Cerebellum (tissue), 4 donors: ENCODE measurements at places on chromosomes 11 and 22.

DNA sequence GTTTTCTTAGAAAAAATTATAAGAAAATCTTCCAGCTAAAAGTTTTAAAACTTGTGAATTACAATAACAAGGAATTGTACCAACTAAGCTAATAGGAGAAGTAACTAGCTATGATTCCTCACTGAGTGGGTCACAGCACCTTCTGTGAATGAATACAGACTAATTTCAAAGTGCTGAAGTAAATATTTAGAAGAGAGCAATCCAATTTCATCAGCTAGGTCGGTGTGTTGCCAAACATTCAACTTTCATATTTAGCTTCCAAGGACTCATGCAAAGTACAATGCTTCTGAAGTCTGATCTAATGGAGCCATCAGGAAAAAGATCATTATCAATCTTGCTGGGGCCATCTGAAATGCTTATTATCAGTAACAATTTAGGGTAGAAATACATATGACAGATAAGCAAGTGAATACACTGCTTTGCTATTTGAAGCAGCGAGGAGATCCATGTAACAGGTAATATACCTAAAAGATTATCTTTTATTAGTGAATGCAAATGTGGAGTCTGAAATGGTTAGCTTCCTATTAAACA is 750.6 kb upstream of the CCDC90B start:
- no peak for DNase-seq

DNA sequence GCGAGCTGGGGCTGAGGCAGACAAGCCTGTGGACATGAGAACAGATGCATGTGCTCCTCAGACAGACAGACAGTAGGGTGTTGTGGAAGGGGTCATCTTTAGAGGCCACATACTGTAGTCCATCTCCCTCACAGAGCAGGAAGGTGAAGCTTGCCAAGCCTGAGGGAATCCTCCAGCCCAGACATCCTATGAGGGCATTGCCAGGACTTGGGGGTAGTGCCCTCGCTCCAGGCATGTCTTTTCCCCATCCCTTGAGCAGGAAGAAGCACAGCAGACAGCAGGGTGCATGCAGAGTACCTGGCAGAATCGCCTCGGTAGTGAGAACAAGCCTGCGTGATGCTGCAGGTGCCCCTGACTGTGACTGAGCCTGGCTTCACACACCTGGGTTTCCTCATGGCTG is 66.5 kb upstream of the CLDN5 start:
- no peak for DNase-seq

DNA sequence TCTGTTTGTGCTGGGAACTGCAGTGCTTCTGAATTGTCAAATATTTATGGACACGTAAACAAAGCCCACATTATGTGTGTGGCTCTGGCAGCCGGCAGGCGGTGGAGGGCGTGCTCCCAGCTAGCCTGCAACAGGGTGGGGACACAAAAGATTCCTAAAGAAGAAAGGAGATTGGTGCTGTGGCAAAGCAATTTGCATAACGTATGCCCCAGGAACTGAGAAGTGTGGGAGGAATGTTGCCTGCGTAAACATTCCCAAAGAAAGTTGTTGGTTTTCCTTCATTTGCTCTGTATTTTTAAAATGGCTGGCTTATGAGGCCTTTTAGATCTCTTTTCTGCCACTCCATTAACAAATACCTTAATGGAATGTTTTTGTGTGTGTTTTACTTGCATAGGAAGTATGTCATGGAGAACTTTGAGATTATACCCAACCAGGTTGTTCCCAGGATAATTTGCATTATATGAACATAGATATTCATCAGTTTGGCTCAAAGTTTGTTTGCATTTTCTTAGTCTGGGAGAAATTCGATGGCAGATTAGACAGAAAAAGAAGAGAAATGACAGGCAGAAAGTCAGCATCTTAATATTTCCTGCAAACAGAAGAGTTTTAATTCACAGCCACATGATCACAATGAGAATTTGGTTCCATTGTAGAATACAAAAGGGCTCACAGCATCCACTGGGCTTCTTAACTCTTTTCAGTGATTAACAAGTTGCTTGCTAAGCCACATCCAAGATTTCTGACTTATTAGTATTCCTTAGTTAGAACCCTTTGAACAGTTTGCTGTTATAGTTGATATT is 41.8 kb upstream of the DLAT start:
- DNase-seq, result no peak

DNA sequence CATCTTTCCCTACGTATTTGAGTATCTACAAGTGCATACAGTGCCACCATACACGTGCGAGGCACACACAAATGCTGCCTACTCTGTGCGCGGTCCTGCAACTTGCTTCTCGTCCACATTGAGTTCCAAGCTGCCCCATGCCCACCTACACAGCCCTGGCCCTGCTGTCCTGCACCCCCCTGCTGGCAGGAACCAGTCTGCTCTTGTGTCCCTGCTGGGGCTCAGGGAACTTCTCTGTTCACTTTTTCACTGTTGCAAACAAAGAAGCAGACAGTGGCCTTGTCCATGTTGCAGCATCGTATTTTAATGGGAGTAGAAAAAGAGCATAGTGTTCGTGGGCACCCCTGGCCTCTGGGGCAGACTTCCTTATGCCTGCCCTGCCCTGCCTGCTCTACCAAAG is 14.0 kb downstream of the CPT1A start:
- no peak for DNase-seq

DNA sequence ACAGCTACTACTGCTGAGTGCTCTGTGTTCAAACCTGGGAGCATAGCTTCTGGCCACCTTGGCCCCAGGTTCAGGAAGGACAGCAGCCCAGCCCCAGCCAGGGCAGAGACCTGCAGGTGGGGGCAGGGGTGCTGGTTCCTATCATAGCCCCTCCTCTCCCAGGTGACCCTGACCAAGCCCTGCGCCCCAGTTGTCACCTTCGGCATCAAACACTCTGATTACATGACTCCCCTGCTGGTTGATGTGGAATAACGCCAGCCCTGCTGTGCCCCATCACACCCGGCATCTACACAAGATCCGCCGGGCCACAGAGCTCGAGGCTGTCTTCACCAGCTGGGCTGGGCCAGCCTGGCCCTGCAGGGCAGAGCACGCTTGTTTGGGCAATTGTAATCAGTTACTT is 6.9 kb downstream of the SCGB1C1 start:
- peak; percentile 24 for DNase-seq

DNA sequence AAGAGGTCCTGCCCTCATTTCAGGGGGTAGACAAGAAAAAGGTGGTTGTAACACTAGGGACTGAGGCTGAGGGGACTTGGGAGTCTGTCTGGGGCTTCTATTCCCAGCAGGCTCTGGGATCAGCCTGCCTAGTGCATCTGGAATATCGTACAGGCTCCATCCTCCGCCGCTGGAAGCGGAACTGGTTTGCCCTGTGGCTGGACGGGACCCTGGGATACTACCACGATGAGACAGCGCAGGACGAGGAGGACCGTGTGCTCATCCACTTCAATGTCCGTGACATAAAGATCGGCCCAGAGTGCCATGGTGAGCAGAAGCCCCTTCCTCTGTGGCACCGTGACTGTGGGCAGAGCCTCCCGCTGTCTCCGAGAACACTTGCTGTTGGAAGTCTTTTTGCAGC is 4.0 kb downstream of the PLEKHB1 start:
- no peak for DNase-seq

DNA sequence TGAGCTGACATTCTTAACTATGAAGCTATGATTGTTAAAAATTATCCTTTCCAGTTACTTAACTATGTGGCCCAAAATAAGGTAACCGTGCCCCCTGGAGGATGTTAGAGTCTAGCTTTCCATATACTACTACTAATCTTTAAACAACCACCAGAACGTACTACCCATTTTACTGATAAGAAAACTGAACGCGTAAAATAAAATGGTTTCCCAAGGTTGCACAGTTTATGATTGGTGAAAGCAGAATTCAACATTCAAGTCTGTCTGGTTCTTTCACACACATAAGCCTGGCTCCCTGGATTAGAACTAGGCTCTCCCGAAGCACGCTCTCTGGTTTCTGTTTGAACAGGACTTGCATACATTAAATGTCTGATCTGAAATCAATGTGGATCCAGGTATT is 437.8 kb upstream of the CCDC90B start:
- DNase-seq, result peak; percentile 4

- no peak for DNase-seq
These were observed 100.3 kb downstream of the RBFOX2 start for GRCh38 chr22:35928285-35928798.

GRCh38 chr22:32866953-32867352 is 65.4 kb downstream of the TIMP3 start:
- DNase-seq, result no peak

DNA sequence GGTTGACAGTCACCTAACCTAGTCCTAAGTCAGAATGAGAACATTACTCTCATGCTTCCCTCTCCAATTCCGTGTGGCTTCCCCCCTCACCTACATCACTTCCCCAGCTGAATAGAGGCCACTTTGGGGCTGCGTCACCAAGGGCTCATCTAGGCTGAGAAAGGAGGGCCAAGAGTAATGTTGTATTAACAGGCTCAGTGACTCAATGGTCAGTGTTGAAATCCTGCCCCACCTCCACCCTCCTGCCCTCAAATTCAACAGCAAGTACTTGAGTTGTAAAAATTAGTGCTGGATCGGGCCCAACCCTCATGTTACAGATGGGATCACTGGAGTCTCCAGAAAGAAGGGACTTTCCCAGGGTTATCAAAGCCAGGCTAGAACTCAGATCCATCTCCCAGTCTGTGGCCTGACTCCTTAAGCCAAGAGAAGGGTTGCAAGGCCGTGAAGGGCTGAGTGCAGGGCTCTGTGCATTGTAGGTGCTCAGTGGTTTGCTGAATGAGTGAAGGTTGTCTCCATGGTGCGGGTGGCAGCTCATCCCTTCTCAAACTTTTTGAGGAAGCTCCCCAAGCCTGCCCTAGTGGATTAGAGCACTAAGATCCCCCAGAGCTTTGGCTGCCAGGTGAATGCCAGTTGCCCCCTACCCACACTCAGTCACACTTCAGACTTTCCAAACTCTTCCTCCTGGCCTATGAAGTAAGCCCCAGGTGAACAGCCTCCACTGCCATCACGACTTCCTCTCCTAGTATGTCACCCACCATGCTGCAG is 3.2 kb downstream of the DGAT2 start:
- no peak for DNase-seq

DNA sequence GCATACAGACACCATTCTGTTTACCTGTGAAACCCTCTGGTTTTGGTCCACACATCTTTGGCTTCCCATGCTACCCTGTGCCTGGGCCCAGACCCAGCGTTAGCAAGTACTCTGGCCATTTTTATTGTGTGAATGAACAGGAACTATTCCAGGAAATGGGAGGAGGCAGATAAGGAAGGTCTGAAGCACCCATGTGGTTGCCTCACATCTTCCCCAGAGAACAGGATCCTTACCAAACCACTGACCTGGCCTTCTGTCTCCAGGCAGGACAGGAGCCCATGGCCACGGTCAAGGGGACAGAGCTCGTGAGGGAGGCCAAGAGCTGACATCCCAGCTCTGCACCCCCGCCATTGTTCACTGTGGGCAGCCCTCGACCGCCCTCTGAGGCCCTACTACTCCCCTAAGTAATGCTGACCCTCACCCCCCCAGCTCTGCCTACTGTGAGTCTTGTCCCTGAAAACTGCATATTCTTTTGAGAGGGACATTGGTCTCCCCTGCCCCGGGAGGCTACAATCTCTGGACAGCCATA is 97.7 kb upstream of the TP53I11 start:
- DNase-seq, result no peak

- DNase-seq, result no peak
These were observed 2.4 kb upstream of the SLC15A3 start for GRCh38 chr11:60954421-60954820.

GRCh38 chr11:125553357-125553756 is 15.9 kb upstream of the EI24 start:
- no peak for DNase-seq

DNA sequence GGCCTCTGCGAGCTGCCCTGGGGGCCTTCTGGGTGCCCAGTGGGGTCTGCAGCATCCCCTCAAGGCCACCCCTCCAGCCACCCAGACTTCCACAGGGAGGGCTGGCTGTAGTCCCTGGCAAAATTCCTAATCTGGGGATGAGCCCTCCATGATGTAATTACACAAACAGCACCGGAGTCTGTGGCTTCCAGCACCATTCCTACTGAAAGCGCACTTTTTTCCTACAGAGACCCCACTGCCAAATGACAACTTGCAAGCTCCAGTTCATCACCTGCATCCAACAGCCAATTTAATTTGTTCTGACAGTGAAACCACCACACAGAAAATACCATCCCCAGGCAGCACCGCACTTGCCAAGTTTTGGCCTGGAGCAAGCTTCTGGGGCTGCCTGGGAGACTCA is 70.4 kb downstream of the TRMU start:
- DNase-seq, result peak; percentile 6

GRCh38 chr11:62542111-62542745 is 4.4 kb downstream of the AHNAK start:
- no peak for DNase-seq

DNA sequence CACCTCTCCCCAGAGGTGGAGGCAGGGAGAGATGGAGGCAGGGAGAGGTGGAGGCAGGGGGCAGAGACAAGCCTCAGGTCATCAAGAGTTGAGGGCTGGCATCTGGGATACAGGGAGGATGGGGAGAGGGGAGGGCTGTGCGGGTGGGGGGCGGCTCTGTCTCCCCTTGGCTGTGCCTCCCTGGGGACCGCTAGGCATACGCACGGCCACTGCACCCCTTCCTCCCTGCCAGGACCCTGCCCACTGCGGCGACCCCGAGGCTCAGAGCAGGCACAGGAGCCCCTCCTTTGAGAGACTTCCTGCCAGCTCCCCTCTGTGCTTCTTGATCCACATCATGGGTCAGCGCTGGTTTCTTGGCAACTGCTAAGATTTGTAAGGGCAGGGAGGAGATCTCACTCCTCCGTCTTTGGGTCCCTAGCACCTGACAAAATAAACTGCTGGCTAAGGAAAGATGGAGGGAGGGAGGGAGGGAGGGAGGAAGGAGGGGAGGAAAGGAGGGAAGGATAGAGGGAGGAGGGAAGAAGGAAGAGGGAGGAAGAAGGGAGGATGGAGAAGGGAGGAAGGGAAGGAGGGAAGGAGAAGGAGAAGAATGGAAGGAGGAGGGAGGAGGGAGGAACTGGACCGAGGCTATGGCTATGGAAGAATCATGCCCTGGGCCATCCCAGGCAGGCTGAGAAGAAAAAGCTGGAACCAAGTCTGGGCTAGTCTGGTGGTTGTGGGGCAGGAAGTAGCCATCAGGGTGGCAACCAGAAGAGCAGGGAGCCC is 18.5 kb downstream of the PRR33 start:
- no peak for DNase-seq
